ENCODE measurements at places on chromosomes 4 and X.

- DNase-seq, result no peak
These were observed 46.5 kb downstream of the MAGEA1 start for GRCh38 chrX:153225438-153226098.

DNA sequence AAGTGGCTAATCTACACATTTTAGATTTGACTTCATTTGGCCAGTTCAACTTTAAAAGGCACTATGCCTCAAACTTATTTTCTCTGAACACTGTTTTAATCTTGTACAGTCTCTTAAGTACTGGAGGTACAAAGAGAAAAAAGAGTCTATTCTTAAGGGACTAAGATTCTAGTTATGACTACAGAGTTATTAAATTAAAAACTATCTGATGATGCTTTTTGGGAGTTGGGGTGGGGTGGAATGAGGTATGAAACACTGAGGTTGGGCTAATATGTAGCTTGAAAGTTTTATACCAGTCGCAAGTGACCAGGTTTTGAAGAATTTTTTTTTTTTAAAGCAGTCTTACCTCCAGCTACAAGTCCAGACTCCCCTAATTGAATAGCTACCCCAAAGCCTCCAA is 17.7 kb upstream of the GPR34 start:
- no peak for DNase-seq

DNA sequence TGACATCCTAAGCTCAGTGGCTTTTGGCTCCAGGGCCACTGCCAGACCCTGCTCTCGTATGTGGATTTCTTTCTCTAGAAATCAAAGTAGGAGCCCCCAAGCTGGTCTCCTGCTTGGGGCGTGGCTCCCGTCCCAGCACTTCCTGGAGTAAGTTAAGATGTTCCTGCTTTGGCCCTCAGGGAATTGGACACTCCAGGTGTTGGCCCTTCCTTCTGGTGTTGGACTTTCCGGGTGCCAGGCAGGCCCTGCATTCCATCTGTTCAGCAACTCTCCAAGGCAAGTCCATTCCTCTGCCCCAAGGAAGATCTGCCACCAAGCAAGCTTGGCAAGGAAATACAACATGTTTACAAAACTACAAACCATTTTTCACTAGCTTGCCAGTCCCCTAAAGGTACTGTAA is 22.1 kb upstream of the GPC4 start:
- no peak for DNase-seq

DNA sequence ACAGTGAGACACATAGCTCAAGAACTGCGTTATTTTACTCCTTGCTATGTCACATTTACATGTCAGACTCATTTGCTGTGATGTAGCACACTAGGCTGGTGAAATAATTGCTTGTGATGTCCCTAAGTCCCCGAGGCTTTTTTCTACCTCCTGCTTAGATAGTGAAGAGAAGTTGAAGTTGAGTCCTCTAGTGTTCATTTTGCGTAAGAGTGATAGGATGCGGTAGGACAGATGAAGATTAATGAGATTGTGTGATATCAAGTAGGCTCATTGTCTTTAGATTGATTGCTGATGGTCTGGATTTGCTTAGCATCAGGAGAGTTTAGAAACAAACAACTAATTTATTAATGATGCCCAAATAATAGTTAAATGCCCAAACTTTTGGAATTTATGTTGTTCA is 173.6 kb upstream of the NUDT6 start:
- no peak for DNase-seq

GRCh38 chr4:128512767-128513322 is 225.2 kb upstream of the PGRMC2 start:
- DNase-seq, result no peak

GRCh38 chr4:151688003-151688784 is 72.6 kb downstream of the GATB start:
- DNase-seq, result no peak

DNA sequence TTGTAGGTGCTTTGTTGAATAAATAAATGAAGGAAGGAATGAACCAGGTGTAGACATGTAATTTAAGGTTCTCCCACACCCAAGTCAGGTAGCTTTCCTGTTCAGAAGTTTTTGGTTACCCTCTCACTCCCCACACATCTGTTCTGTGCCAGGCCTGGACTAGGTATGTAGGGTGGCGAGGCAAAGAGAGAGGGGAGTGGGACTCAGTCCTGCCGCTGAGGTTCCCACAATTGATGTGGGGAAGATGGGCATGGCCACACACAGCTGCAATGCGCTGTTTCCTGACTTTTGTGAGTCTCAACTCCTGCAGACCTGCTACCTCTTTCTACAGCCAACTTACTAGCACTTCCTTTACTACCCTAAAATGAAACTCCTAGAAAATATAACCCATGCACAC is 88.9 kb downstream of the RTL5 start:
- no peak for DNase-seq

GRCh38 chr4:7892212-7893019 is 47.2 kb downstream of the AFAP1 start:
- no peak for DNase-seq

DNA sequence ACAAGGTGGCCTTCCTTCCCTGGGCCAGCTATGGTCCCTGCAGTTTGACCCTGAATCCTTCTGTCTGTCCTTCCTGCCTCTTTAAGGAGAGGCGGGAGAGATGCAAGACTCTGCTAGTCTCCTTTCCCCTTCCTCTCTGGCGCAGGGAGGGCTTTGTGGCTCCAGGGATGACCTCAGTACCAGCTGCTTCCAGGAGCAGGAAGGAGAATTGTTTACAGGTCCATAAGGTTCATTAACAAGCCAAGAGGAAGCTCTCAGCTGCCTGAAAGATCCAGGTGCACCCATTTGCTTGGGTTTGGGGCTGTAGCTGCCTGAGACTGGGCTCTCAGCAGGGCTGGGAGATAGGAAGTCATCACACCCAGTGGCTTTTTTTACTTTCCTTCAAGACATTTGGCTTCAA is 4.0 kb upstream of the FATE1 start:
- DNase-seq, result no peak

- DNase-seq, result no peak
These were observed 6.3 kb downstream of the SLC25A4 start for GRCh38 chr4:185149392-185149791.

- no peak for DNase-seq
These were observed 29.6 kb downstream of the ADGRA3 start for GRCh38 chr4:22486276-22486675.

DNA sequence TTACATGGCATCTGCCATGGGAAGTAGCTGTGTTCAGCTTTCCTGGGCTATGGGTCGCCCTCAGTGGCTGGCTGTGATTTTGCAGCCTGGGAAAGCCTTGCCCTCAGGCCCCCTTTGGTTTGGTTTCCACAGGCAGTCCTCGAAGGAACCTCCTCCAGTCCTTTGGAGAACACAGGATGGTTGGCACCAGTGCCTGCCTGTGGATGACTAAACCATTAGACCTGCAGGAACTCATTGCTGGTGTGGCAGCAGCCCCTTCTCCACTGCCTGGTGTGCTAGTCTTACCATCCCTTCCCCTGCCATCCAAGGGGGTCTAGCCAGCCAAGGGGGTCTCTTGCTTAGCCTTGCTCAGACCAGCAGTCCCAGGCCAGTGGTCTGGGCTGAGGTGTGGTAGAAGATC is 71.4 kb upstream of the PJA1 start:
- DNase-seq, result no peak

DNA sequence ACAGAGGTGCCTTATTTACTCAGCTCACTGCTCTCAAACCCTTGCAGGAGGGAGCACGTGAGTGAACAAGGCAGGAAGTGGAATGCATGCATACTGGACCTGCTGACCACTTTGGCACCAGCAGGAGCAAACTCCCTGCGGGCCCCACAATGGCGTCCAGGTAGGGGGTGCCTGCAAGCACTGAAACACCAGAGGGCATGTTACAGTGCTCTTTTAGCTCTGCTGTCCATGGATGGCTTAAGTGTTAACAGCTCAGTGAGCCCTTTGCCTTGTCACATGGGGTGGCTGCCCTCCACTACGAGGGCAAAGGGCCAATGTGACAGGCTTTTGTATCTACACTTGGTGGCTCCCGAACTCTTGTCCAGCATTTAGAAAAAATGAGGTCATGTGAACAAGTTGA is 199.5 kb upstream of the UGT8 start:
- no peak for DNase-seq

DNA sequence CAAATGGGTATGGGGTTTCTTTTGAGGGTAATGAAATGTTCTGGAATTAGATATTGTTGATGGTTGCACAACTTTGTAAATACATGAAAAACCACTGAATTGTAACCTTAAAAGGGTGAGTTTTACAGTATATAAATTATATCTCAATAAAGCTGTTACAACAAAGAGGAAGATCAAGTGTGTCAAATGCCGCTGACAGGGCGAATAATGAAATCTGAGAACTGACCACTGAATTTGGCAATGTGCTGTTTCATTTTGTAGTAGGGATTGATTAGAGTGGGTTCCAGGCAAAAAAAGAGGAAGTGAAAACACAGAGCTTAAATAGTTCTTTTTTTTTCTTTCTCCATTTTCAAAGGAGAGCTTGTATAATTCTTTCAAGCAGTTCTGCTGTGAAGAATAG is 161.1 kb upstream of the NAP1L5 start:
- no peak for DNase-seq

- DNase-seq, result no peak
These were observed 135.8 kb upstream of the TRPC5 start for GRCh38 chrX:112218388-112218787.

DNA sequence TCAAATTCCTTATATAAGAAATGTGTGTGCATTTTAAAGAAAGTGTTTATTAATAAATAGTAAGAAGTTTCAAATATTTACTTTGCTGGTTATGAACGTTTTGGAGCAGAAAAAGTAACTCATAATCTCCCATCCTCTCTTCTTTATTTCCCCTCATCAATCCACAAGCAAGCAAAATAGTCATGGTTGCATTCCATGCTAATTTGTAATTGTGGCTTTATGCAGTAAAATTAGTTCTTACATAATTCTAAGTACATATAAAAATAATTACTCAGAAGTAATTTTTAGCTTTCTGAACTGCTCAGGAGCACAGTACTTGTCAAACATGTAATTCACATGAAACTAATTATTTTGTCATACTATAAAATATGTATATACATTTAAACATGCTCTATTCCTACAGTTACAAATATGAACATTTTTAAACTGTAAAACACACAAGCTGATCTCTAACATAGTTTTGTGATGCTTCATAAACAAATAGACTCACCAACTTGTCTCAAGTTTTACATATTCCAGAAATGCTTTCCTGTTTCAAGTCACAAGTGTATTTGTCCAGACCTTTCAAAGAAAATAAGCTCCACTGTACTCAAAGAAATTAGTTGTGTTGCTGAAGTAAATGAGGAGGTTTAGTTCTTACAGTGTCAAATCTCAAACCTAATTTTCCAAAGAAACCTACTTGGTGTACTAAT is 218.9 kb downstream of the PABPC4L start:
- DNase-seq, result no peak

- no peak for DNase-seq
These were observed 445.5 kb upstream of the SPANXN1 start for GRCh38 chrX:144801786-144802185.

GRCh38 chr4:98932539-98932938 is 3.6 kb upstream of the EIF4E start:
- no peak for DNase-seq

- DNase-seq, result no peak
These were observed 223.7 kb downstream of the COL25A1 start for GRCh38 chr4:109078724-109079123.

- DNase-seq, result no peak
These were observed 27.1 kb upstream of the ALB start for GRCh38 chr4:73376976-73377375.

- DNase-seq, result no peak
These were observed 982.2 kb downstream of the PCDH7 start for GRCh38 chr4:31702326-31702725.

DNA sequence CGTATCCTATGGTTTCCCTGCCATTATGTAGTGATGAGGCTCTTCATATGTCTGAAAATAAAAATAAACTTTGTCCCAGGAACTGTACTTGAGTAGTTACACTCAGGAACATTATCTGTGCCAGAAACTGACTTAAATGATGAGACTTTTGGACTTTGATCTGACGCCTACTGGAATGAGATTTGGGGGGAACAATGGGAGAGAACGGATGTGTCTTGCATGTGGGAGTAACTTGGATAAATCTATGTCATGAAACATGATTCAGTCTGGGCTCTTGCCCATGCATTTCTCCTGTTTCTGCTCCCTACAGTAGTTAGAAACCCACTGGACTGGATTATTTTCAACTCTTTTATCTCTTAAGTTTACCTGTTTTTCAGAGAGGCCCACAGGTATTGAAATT is 2351.4 kb downstream of the PCDH7 start:
- DNase-seq, result no peak

- DNase-seq, result no peak
These were observed 28.2 kb downstream of the NHS start for GRCh38 chrX:17403189-17403691.

GRCh38 chrX:148381603-148382002 is 118.8 kb upstream of the AFF2 start:
- DNase-seq, result no peak

GRCh38 chr4:151624626-151625565 is 135.9 kb downstream of the GATB start:
- DNase-seq, result no peak

GRCh38 chrX:43978226-43978625 is 5.0 kb upstream of the NDP start:
- DNase-seq, result no peak

DNA sequence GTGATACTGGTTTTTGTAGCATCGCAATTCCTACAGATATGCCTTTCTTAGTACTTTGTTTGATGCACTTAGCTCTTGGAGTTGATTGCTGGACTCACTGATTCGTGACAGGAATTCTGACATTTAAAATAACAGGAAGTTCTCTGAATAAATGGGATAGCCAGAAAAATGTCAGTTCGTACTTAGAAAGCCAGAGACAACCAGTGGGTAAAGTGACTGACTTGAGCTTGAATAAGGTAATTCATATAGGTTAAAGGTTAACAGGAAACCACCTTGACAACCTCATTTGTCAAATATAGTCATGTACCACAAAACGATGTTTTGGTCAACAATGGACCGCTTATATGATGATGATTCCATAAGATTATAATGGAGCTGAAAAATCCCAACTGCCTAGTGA is 181.4 kb downstream of the RPA4 start:
- no peak for DNase-seq

GRCh38 chr4:169399976-169400767 is 129.4 kb upstream of the SH3RF1 start:
- no peak for DNase-seq

DNA sequence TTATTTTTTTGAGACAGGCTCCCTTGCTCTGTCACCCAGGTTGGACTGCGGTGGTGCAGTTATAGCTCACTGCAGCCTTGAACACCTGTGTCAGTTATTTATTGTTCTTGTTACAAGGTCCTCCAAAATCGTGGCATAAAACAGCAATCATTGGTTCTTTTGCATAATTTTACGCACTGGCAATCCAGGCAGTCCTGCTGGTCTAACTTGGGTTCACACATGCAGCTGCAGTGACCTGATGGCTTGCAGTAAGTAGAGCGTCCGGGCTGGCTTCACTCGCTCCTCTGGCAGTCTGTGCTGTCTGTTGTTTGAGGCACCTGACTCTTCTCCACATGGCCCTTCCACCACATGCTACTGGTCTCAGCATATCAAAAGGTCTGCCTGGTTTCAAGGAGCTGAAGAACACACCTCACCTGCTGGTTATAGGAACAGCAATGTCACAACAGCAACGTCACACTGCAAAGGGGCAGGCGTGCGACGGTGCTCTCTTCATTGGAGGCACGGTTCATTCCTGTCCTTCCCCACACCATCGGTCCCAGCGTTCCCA is 894.6 kb downstream of the TRIML1 start:
- no peak for DNase-seq
